ENCODE measurements at places on chromosomes 12 and 14. TPM values are rescaled to one million over a fixed set of nuclear protein-coding genes. Genes with fewer than 3 reads are reported as not detected.
A peak's percentile ranks its signal among the peaks of the same experiment; 100 is the strongest.

DNA sequence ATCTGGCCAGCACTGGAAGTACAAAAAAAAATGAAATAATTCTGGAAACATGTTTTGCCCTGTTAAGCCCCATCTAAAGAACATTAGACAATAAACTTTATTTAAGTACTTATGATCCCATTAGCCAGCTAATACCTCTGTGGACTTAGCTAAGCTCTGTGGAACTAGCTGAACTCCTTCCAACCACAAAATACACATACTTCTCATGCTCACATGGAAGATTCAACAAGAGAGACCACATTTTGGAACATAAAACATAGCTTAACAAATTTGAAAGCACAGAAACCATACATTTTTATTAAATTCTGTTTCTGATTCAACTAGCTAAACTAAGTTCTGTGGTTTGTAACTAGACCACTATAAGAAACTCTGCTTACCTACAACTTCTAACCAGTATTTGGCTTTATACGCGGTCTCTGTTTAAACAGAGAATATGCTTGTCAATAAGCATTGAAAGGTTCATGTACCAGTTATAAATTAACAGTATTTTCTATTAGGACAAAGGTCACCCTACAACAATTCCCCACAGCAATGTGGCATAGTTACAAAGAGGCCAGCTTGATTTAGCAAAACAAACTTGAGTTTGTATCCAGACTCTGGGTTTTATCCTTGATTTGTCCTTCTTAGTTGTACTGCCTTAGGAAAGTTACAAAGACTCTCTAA, 300.1 kb downstream of the C12orf50 start:
- DNase-seq, result no peak

DNA sequence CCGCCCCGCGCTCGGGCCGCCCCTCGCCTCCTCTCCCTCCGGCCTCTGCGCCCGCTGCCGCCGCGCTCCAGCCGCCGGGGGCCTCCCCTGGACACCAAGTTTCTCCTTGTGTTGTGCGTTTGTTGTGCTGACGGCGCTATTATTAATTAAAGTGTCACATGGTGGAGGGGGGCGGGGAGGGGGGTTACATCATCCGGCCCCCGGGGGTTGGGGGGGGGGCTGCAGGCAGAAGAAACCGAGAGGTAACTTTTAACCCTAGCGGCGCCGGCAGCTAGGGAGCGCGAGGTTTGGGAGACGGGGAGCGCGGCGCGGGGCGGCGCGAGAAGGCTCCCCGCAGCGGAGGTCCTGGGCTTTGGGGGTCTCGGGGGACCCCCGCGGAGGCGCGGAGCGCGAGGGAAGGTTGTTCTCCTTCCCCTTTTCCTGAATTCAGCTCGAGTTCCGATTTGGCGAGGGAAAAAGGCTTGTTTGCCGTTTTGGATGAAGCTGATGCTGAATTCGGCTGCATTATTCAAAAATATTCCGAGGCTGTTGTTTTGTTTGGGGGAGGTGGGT, at the start of gene HRK:
TSS of gene HRK (minus strand) at position 117 of the 552 bp plus-strand sequence. CDS start 134 bp downstream, outside the sequence.
- DNase-seq, result no peak

The NCKAP5L gene
- total RNA-seq, result 16.5 TPM

GRCh38 chr12:110244372-110244771, 36.7 kb upstream of the ATP2A2 start:
- no peak for DNase-seq

- DNase-seq, result no peak
Observed at GRCh38 chr12:117882603-117883184, 86.1 kb downstream of the KSR2 start.

GRCh38 chr14:22179190-22179589, 409.8 kb downstream of the DAD1 start:
- no peak for DNase-seq

GRCh38 chr12:109999983-110000505, 814 bp downstream of the ANKRD13A start:
- DNase-seq, result peak; percentile 61

The LHX5 gene
- not detected for total RNA-seq

DNA sequence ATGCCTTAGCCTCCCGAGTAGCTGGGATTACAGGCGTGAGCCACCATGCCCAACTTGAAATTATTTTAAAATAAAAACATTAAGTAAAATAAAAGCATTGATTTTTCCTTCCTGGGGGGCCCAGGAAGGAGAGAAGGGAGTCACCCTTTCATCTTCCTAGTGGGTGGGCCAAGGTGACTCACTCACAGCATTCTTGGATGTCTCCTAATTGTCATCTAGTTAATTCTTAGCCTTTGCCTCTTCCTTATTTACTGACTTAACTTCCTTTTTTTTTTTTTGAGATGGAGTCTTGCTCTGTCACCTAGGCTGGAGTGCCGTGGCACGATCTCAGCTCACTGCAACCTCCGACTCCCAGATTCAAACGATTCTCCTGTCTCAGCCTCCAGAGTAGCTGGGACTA, 29.2 kb downstream of the TMEM120B start:
- DNase-seq, result no peak

GRCh38 chr12:132454193-132454932, 35.6 kb upstream of the FBRSL1 start:
- DNase-seq, result no peak

The FGF6 gene
- total RNA-seq, result not detected

The KIAA0586 gene
- total RNA-seq, result 22.0 TPM

- DNase-seq, result no peak
Observed at GRCh38 chr12:576615-577110, 86.6 kb downstream of the NINJ2 start.

DNA sequence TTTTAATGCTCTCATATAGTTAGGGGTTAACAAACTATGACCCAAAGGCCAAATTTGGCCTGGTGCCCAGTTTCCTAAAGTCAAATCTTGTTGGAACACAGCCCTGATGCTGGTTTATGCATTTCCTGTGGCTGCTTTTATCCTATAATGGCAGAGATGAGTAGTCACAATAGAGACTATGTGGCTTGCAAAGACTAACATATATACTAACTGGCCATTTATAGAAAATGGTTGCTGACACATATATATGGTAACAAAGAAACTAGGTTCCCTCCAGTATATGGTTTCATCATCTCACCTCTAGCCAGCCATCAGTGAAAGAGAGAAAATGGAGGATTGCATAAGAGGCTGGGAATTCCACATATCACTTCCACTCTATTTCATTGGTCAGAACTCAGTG, 10.8 kb downstream of the NAV3 start:
- DNase-seq, result no peak

GRCh38 chr12:106736051-106736957, 38.2 kb upstream of the RIC8B start:
- DNase-seq, result no peak

The CMA1 gene
- total RNA-seq, result not detected

The ZBTB39 gene
- 4.6 TPM for total RNA-seq

- no peak for DNase-seq
Observed at GRCh38 chr14:98227000-98227726, 1044.8 kb downstream of the BCL11B start.

The UNC79 gene
- total RNA-seq, result not detected

DNA sequence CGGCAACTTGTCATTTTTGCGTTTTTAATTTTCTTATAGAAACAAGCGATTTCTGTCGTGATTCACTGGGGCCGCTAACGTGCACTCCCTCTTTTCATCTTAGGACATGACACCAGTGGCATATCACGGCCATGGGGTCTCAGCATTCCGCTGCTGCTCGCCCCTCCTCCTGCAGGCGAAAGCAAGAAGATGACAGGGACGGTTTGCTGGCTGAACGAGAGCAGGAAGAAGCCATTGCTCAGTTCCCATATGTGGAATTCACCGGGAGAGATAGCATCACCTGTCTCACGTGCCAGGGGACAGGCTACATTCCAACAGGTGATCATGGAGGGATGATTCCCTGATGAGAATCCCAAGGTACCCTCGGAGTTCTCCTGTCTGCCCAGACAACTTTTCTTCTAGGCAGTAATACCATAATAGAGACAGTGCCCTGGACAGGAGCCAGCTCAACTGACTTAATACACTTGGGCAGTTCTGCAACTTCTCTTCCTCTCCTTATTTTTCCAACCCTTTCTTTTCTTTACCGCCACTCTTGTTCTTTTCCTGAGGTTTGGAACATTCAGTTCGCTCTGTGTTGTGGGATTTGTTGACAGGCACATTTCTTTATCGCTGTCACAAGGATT, 821 bp downstream of the TMEM106C start:
- peak; percentile 55 for DNase-seq

- no peak for DNase-seq
Observed at GRCh38 chr14:95458459-95458858, 58.0 kb downstream of the SYNE3 start.

GRCh38 chr12:3236345-3237187, 159.4 kb downstream of the TSPAN9 start:
- peak; percentile 62 for DNase-seq

DNA sequence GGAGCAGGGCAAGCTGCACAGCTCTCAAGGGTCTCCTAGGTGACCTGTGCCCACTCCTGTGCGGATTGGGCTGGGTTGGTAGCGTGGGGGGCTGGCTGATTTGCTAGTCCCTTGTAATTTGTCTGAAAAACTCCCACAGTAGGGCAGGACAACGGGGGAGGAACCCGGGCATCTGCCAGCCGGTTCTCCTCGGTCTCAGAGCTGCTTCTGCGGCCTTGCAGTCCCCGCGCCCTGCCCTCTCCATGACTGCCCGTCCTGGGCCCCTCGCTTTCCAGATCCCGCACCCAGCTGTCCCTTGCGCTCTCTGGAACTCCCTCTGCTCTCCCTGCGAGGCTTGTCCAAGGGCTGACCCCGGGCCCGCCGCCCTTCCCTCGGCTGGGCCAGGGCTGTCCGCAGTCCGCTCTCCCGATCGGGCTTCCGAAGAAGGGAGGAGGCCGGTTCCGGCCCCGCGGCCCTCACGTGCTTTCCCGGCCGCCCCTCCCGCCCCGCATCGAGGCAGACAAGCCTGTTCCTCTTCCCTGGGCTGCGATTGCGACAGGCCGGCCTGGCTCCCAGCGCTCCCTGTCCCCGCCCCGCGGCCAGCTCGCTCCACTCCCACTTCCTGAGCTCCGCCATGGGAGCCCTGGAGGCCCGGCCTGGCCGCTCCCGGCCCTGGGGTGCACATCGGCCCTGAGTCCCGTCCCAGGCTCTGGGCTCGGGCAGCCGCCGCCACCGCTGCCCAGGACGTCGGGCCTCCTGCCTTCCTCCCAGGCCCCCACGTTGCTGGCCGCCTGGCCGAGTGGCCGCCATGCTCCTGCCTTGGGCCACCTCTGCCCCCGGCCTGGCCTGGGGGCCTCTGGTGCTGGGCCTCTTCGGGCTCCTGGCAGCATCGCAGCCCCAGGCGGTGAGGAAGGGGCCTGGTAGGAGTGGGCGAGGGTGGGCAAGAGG, at the start of gene LTBR:
TSS of gene LTBR (plus strand) at position 591 of the 927 bp plus-strand sequence. CDS start at position 788, 197 bp downstream.
- peak; percentile 55 for DNase-seq

GRCh38 chr12:47636908-47637780, 68.7 kb downstream of the RPAP3 start:
- peak; percentile 55 for DNase-seq

GRCh38 chr12:54026640-54027441, 1.4 kb upstream of the HOXC6 start:
- DNase-seq, result no peak

The OR6S1 gene
- not detected for total RNA-seq

- no peak for DNase-seq
Observed at GRCh38 chr12:70543444-70543843, 93.8 kb downstream of the PTPRB start.
